AG10803 (cell line): ENCODE measurements at places on chromosomes 7 and 10.
A peak's percentile ranks its signal among the peaks of the same experiment; 100 is the strongest.

- peak; percentile 4 for DNase-seq
Measured at GRCh38 chr10:10092581-10092980, 925.1 kb upstream of the CELF2 start.

DNA sequence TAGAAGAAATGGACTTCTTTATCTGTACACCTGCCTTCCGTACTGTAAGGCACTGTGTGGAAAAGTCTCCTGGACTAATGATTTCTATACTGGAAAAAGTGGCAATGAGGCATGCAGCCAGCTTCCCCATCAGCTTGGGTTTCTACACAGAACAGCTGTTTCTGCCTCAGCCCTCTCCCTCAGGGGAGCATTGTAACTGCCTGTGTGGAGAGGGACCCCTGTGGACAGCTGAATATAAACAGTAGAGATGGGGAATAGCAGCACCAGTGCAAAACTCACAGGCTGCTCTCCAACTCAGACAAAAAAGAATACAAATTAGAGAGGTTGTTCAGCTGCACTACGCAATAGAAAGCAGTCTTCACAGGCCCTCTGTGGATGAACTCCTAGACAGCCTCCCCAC, 451.3 kb upstream of the MBL2 start:
- DNase-seq: no peak

GRCh38 chr7:42278344-42278743, 41.3 kb upstream of the GLI3 start:
- no peak for DNase-seq

GRCh38 chr7:135509589-135509838, 388 bp downstream of the CNOT4 start:
- peak; percentile 68 for DNase-seq

DNA sequence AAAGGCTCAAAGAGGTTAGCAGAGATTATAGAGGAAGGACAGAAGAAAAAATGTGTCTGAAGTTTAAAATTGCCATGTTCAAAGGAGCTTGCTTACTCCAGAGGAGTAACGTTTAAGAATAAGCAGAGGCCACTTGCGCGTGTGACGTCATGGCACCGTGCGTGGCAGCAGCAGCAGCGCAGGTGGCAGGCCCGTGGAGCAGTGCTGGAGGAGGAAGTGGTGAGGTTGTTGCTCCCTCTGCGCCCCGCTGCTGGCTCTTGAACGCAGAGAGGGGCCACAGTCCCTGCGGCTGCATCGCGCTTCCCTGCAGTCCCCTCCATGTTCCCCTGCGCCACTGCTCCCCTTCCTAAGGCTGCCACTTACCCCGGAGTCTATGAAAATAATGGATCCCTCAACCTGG, 37.5 kb downstream of the GDI2 start:
- no peak for DNase-seq

GRCh38 chr10:121589553-121589952, 8.7 kb downstream of the FGFR2 start:
- DNase-seq: no peak

DNA sequence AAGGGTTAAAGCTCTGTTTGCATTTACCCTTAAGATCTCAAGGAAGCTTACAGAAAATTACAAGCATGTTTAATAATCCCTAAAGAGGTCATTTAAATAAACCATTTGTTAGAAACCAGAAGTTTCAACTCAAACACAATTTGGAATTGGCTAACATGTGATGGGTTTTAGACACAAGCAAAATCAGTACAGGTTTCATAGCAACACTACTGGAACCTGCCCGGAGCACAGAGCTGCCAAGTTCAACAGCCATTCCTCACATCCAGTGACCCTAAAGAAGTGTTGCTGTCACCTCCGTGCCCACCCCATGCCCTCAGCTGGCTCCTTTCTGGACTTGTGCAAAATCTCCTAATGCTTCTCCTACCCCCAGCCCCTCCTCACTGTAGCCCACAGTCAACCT, 338.8 kb upstream of the AUTS2 start:
- DNase-seq: no peak

GRCh38 chr7:37825038-37825437, 23.4 kb upstream of the NME8 start:
- no peak for DNase-seq

DNA sequence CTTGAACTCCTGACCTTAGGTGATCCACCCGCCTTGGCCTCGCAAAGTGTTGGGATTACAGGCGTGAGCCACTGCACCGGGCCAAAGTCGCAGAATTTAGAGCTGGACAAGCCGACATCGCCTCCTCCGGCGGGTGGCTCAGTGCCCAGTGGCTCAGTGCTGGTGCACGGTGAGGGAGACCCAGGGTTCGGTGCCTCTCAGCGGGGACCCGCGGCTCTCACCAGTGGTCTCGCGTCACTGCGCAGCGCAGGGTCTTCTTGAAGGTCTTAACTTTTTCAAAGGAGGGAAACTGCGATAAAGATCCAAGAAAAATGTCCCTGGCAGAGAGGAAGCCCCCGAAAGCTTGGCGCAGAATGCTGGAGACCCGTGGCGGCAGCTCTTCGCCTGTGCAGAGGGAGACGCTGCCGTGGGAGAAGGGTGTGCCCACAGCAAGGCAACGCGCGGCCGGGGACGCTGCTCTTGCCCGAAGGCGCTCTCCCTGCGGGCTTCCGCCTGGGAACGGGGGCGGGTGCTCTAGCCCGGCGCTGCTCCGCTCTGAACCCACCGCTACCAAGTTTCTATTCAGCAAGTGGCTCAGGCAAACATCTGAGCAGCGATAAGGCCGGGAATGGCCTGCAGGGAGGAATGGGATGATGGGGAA, 324.3 kb downstream of the DNAJB6 start:
- DNase-seq: no peak

DNA sequence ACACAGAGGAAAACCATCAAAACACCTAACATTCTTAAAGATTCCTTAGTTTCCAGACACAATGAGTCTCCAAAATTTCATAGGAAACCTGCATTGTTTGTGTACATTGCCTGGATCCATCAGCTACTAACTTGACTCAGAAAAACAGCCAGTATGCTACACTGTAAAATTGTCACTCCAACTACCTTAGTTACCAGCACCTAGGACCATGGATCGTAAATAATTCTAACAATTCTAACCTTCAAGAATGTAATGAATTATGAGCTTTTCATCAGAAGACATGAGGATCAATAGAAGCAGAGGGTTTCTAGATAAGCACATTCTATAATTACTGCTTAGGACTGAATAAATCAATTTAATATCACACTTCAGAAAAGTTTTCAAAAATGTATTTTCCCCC, 851.5 kb downstream of the SORCS1 start:
- DNase-seq: no peak

DNA sequence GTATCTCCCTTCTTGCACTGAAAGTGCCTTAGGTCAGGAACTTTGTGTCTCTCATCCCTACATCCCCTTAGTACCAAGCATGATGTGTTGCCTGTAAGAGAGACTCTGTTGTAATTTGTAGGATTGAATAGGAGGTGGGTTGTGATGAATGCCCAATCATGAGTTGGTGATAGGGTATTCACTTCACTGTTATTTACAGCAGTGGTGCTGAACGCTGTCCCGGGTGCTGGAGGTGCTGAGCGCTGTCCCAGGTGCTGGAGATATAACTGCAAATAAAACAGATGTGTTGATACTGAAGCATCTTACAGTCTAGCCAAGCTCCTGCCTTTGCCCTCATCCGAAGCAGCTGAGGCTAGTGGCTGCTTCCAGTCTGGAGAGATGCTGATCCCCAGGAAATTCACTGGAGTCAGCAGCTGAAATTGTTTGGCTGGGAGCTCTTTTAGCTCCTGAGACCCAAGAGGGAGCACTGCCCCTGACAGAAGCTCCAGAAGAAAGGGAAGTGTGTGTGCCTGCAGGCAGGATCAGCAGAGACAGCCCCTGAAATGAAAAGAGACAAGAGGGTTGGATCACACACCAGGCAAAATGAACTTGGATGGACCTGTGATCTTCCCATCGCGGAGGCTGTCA, 183.4 kb downstream of the SORCS3 start:
- peak; percentile 8 for DNase-seq

GRCh38 chr7:11480143-11480542, 351.9 kb downstream of the THSD7A start:
- DNase-seq: no peak

GRCh38 chr10:43295436-43295835, 28.6 kb upstream of the RASGEF1A start:
- no peak for DNase-seq

DNA sequence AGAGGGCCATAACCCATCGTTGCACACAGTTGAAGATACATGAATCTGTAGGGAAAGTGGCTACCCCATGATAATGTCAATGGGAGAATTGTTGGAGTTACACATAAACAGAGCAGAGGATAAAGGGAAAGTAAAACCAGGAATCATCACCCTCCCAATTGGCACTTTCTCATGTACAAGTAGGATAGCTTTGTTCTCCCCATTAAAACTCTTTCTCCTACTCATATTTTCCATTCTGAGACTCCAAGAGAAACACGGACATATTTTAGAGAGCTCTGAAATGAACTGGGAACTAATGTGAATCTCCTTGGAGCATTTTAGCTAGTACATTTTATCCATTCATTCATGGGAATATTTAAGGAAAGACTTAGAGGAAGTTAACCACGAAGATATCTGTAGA, 17.2 kb upstream of the LRRC17 start:
- DNase-seq: no peak

GRCh38 chr10:84456126-84456525, 127.7 kb downstream of the CCSER2 start:
- no peak for DNase-seq

DNA sequence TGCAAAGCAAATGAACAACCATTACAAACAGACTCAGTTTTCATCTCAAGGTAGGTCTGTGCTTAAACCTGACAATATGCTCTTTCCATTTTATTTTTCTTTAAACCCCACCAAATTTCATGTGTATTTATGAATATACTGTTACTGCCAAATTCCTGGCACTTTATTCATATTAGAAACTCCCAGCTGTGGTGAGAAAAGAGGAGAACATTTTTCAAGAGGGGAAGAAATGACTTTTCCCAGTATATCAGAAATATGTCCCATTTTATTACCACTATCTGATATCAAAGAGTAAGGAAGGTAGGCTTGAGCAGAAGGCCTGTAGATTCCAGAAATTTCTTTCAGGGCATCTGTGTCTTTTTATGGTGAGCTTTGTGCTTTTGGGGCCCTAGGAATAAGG, 189.6 kb downstream of the ADAM12 start:
- DNase-seq: no peak

DNA sequence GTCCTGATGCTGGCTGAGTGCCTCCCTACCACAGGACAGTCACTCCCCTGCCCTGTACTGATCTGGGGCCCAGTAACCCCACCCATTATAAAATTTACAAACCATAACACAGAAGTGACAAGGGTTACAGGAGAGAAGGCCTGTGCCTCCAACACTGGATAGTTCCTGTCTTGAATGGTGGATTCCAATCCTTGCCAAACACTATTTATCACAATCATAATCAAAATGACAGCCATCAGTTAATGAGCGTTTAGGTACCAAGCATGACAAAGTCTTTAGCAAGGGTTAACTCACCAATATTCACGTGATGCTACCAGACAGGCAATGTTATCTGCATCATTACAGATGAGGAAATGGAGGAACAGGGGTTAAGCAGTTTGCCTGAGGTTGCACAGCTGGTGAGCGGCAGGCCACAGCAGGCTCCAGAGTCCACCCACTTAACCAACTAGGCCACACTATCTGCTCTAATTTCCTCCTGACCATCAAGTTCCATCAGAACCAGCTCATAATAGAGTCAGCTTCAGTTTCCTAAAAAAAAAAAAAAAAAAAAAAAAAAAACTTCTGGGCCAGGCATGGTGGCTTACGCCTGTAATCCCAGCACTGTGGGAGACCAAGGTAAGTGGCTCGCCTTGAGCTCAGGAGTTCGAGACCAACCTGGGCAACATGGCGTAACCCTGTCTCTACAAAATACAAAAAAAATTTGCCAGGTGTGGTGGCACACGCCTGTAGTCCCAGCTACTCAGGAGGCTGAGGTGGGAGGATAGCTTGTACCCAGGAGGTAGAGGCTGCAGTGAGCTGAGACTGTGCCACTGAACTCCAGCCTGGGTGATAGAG, 14.2 kb downstream of the PDLIM1 start:
- DNase-seq: no peak

GRCh38 chr7:16891338-16891737, 9.6 kb upstream of the AGR3 start:
- peak; percentile 56 for DNase-seq

DNA sequence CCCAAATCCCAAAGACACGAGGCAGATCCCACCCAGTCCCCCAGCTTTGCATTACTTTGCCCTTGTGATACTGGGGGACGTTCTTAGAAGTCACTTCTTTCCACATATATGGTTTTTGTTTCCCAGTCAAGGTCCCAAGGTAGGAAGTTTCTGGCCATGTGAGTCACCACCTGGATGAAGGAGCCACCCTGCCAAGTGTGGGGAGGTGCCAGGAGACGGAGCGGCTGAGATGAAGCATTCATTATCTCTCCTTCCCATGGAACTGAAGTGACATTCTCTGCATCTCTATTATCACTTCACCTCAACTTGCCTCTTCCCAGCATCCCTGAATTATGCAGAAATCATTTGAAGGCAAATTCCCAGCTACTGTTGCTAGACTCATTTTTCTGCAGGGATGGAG, 136.2 kb upstream of the INSYN2A start:
- DNase-seq: no peak

- no peak for DNase-seq
Measured at GRCh38 chr7:37816922-37817590, 31.3 kb upstream of the NME8 start.

DNA sequence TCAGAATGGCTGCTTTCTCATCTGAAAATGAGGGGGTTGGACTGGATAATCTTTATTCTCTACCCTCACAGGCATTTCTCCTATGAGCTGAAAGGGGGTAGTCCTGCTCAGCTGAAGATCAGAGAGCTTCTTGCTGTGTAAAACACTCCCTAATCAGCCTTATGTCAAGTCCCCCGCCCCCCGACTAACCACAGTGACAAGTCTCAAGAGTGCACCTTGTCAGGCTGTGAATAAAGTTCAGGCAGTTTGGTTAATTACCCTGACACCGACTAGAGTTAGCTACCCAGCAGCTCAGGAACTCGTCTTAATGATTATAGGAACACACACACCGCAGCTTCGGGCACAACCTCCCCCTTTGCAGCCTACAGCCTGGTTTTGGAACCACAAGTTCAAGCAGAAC, 513.7 kb downstream of the RPS24 start:
- no peak for DNase-seq

- no peak for DNase-seq
Measured at GRCh38 chr7:75889223-75889825, 10.5 kb downstream of the RHBDD2 start.

DNA sequence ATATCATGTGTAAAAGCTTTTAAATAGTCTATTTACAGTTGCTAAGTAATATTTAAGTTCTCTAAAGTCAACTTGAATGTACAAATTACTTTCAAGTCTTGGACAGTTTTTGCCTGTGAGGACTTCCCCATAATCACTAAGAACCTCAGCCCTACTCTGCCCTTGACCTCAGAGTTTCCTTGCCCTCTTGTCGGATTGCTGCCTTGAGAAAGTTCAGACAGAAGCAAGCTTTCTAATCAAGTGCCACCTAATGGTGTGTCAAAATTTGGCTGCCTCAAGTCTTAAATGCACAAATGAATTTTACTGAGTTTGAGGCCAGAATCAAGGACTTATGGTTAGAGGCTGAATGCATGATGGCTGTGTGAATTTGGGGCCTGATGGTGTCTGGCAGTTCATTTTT, 88.3 kb upstream of the KAT6B start:
- no peak for DNase-seq

GRCh38 chr10:102537367-102537766, 33.6 kb downstream of the SUFU start:
- no peak for DNase-seq

GRCh38 chr10:98446661-98447221, at the start of gene HPS1:
Gene HPS1 (minus strand): TSS chr10:98446935. CDS start chr10:98443240, 3,695 bp downstream.
- DNase-seq: peak; percentile 69

- no peak for DNase-seq
Measured at GRCh38 chr10:76034353-76035205, 603.2 kb downstream of the LRMDA start.

- no peak for DNase-seq
Measured at GRCh38 chr10:10368951-10369576, 648.6 kb upstream of the CELF2 start.
